ENCODE measurements at places on chromosomes 2 and 18.

- no peak for DNase-seq
Measured at GRCh38 chr2:29759360-29759759, 162.0 kb downstream of the ALK start.

- no peak for DNase-seq
Measured at GRCh38 chr18:77015169-77015568, 117.4 kb downstream of the MBP start.

DNA sequence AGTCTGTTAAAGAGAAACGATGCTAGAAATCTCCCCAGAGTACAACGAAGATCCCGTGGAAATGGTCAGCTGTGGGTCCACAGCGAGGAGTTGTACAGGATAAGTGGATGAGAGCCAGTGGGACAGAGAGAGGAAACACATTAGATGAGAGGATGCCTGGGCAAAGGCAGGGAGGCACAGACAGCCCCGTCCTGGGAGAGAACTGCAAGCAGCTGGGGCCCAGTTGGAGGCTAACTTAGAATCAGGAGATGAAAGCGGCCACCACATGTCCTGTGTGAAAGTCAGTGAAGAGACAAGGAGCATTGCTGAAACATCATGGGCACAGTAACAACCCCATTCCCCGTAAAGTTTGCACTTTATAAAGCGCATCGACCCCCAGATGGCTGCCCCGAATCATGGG is 157.5 kb downstream of the RAPGEF4 start:
- DNase-seq = no peak

GRCh38 chr2:68931799-68932198 is 20.9 kb downstream of the GKN2 start:
- DNase-seq = no peak

DNA sequence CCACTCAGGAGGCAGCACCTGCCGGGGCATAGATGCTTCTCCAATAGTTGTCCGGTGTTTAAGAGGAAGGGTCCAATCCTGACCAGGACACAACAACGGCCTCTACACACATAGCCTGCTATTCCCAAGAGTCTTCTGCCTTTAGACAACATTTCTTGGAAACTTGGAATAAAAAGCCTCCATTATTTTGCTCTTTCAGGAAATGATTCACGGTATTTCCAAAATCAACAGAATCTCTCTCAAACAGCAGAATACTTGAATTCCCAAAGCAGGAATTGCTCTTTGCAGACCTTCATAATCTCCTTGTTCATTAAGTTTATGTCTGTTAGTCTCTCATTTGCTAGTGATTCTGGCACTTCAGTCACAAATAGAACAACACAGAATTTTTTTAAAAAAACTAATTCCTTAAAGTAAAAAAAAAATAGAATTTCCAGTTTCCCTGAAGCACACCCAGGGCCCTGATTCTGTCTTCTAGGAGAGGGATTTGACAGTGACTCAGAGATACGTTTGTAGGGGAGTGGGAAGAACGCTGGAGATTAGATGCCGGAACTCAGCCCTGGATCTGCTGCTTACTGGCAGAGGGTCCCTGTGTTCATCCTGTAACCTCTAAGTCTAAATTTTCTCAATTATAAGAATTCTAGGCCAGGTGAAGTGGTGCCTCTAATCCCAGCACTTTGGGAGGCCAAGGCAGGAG is 74.7 kb downstream of the NAB1 start:
- DNase-seq = no peak

DNA sequence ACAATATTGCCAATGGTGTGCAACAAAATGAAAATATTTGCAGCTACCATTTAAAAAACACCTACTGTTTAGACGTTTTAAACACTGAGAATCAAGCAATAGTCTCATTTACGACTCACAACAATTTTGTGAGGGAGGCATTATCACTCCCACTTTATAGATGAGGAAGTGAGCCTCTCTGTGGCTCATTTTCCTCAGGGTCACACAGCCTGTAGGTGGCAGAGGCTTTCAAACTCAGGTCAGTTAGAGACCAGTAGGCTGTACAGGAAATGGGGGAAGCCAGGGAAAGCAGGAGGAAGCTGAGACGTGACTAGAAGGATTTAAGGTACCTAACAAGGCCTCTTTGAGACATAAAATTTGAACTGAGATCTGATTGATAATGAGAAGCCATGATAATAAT is 95.0 kb upstream of the ZNF521 start:
- no peak for DNase-seq

DNA sequence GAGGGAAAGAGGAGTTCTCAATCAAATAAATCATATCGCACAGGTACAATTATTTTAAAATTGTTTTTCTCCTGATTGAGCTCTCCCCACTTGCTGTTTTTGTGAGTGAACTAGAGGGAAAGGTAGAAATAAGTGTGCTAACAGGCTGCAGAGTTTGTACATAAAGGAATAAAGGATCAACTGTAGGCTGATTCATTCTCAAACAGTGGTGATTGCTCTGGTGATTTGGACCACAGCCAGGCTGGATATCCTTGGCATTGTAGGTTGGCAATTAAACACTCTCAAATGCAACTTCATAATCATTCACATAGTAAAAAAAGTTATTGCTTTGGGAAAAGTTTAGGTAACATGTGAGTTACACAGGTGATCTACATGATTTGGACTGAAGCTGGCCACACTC is 29.8 kb downstream of the LRP1B start:
- DNase-seq = no peak

GRCh38 chr2:86577817-86578456 is 14.7 kb upstream of the CHMP3 start:
- DNase-seq = no peak

GRCh38 chr2:240591226-240591625 is 4.7 kb downstream of the CAPN10 start:
- DNase-seq = no peak

DNA sequence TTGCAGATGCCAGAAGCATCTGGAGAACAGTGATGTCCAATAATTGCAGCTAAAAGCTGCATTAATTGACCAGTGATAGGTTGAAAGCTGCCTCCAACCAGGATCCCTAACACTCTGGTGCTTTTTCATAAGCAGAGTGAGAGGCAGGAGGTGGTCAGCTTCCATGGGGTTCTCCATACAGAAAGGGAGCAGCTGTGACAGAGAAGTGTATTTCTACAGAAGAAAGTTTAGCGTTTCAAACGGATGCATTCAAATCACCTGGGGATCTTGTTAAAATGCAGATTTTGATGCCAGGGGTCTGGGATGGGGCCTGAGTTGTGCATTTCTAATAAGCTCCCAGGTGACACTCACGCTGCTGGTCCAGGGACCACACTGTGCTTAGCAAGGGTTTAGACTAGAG is 216.5 kb upstream of the NRP2 start:
- peak; percentile 5 for DNase-seq

GRCh38 chr18:63348508-63349136 is 18.4 kb downstream of the KDSR start:
- DNase-seq = no peak

- DNase-seq = no peak
Measured at GRCh38 chr2:127510073-127510472, 16.2 kb downstream of the IWS1 start.

- DNase-seq = no peak
Measured at GRCh38 chr18:71068338-71068737, 779.5 kb downstream of the SOCS6 start.

DNA sequence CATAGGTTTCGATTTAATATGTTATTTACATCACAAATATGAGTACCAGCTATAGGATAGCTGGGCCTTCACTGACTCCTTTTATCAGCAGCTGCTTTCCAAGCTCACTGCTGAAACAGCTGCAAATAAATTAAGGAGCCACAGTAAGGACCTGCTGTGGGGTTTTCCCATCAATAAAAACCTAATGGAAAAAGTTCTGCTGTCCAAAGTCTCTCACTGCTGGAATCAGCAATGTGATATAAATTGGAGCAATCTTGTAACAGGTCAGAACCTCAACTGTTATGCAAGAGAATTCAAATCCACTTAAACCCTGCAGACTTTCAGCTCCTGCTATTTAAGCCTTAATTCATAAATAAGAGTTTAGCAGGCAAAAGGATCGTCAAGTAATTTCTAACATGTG is 61.3 kb downstream of the NEB start:
- DNase-seq = no peak

- DNase-seq = no peak
Measured at GRCh38 chr2:85470850-85471800, 52.6 kb downstream of the SH2D6 start.

GRCh38 chr18:50340078-50340477 is 34.8 kb upstream of the SKA1 start:
- peak; percentile 76 for DNase-seq

- DNase-seq = no peak
Measured at GRCh38 chr2:36773947-36774346, 77.4 kb downstream of the VIT start.

GRCh38 chr2:107932488-107932887 is 53.8 kb upstream of the SLC5A7 start:
- no peak for DNase-seq

GRCh38 chr2:183093857-183094657 is 15.5 kb downstream of the DUSP19 start:
- DNase-seq = no peak

DNA sequence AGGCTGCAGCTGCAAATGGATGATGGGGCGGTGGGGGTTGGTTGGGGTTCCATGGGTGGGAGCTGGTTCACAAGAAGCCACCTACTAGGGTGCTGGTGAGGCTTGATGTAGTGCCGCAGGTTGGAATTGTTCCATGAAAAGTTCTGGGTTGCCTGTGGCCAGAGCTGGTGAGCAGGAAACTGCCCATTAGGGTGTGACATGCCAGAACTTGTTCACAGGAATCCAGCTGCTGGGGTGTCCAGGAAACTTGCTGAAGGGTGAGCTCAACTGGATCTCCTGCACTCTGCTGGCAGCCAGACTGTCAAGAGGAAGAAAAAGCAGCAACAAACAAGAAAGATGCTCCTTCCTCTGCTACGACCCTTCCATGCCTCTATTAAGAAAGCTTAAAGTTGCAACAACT is 48.8 kb downstream of the MAP3K20 start:
- DNase-seq = no peak

- peak; percentile 92 for DNase-seq
Measured at GRCh38 chr2:120436885-120437603, 91.1 kb downstream of the INHBB start.

- DNase-seq = no peak
Measured at GRCh38 chr2:73018188-73018825, 53.2 kb downstream of the SFXN5 start.

- DNase-seq = peak; percentile 81
Measured at GRCh38 chr2:23312996-23313606, 71.9 kb upstream of the KLHL29 start.

- DNase-seq = peak; percentile 93
Measured at GRCh38 chr2:70964596-70965386, 13.6 kb upstream of the ANKRD53 start.

- peak; percentile 27 for DNase-seq
Measured at GRCh38 chr18:44968336-44968735, 287.6 kb downstream of the SETBP1 start.

GRCh38 chr2:197777823-197778407 is 7.2 kb downstream of the BOLL start:
- DNase-seq = peak; percentile 23

- no peak for DNase-seq
Measured at GRCh38 chr2:135096665-135097446, 44.8 kb downstream of the RAB3GAP1 start.

DNA sequence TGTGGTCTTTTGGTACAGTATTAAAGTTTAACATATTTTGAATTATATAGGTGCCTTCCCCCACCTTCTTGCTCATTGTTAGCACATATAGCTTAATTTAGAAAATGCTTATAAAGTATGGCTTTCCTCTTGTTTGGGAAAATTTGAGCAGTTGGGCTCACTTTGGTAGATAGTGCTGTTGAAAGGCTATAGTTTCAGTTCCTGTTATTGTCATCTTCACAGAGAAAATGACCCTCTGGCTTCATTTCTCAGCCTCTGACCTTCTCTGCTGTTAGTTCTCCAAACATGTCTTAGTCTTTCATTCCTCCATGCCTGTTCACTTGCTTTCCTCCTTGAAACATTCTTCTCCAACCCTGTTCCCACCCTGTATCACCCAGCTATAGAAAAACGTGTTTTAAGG is 200.6 kb downstream of the WDR7 start:
- DNase-seq = no peak

DNA sequence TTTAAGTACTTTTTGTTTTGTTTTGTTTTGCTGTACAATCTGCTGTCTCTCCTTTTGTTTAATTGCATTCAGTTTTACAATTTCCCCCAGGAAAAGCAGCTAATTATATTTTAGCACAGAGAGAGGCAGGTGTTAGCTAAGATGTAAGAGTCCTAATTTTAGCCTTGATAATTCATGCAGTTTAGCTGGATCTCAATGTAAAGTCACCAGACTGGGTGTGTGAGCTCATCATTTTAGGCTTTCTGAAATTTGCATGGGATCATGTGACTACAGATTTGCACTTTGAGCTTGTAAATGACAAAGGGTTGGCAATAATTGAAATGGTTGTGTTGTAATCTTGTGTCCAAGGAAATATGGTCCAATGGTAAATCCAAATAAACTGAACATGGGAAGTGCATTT is 68.5 kb downstream of the ETAA1 start:
- DNase-seq = no peak

DNA sequence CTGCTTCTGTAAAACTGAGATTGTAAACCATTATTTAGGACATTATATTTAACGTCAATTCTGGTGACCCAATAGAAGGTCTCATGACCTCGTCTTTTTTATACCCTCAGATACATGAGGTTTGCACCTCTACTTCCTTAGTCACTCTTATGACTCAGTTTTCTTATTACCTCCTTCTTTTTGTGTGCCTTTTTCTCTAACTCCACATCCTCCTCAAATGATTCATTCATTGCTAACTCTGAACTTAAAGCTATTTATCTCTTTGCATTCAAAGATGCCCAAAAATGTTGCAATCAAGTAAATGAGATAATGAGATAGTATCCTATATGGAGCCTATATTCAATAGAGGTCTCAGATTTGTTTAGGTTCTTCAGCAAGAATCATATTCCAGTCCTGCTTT is 121.0 kb upstream of the KYNU start:
- no peak for DNase-seq

DNA sequence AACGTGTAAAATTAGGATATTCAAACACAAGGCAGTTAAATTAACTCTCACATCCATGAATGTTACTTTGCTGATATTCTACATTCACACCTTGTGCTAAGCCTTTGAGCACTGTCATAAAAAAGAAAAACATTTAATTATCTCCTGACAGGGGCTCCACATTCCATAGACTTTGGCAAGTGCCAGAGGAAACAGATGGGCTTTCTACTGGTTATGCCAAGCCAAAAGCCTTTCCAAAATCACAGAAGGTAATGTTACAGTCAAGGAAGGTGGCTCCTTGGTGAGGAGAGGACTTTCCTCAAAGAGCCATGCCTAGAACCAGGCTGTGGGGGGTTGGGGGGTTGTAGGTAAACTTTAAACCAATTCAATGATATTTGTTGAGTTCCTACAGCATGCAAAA is 12.4 kb downstream of the MYO5B start:
- DNase-seq = no peak

DNA sequence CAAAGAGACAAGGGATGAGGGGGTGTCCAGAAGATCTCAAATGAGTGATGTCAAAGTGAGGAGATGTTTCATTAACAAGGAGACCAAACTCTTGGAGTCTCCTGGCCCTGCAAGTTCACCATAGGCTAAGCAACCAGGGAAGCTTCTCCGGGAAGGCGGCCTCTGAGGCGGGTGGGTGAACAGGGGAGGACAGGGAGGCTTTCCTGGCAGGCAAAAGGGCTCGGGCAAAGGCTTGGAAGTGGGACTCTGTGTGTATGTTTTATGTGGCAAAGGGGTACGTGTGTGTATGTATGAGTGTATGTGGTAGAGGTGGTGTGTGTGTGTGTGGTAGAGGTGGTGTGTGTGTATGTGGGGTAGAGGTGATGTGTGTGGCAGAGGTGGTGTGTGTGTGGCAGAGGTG is 163.9 kb downstream of the DYSF start:
- DNase-seq = no peak
